Progenitor cell of endocrine pancreas (in vitro differentiated cells): ENCODE measurements at places on chromosomes 12 and 14.

GRCh38 chr14:53247596-53248370 is 94.7 kb upstream of the DDHD1 start:
- no peak for DNase-seq

GRCh38 chr12:72133497-72134055 is 138.6 kb upstream of the TRHDE start:
- no peak for DNase-seq

DNA sequence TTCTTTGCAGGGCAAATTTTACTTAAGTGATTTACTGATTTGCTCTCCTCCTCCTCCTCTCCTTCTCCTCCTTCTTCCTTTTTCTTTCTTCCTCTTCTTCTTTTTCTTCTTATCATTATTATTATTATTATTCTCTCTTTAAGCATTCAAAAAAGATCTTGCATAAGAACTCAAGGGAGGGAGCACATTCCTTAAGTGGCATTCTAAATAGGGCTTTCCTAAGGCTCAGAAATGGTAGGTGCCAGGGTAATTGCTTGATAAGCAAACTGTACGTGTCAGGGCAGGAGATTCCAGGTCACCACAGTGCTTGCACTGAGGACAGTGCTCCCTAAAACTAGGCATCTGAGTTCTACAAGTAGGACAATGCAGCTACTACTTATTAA is 92.4 kb downstream of the SPTSSA start:
- no peak for DNase-seq

DNA sequence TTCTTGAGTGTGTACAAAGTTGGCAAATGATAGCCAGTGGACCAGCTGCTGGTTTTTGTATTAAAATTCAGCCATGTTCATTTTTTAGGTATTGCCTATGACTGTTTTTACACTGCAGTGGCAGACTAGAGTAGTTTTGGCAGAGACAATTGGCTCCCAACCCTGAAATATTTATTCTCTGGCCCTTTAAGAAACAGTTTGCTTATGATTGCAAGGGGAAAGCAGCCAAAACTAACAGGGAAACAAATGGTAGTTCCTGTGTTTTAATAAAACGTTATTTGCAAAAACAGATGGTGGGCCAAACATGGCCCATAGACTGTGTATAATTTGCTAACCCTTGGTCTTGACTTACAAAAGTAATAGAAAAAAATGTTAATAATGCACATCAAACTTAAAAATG is 110.2 kb downstream of the ALX1 start:
- no peak for DNase-seq

- no peak for DNase-seq
These were observed 1.3 kb downstream of the VASH1 start for GRCh38 chr14:76762411-76763095.

GRCh38 chr12:114982760-114983159 is 298.8 kb upstream of the TBX3 start:
- DNase-seq: no peak

GRCh38 chr12:80776706-80777105 is 60.0 kb downstream of the MYF5 start:
- DNase-seq: no peak

GRCh38 chr14:87630846-87631245 is 362.1 kb downstream of the GALC start:
- no peak for DNase-seq

DNA sequence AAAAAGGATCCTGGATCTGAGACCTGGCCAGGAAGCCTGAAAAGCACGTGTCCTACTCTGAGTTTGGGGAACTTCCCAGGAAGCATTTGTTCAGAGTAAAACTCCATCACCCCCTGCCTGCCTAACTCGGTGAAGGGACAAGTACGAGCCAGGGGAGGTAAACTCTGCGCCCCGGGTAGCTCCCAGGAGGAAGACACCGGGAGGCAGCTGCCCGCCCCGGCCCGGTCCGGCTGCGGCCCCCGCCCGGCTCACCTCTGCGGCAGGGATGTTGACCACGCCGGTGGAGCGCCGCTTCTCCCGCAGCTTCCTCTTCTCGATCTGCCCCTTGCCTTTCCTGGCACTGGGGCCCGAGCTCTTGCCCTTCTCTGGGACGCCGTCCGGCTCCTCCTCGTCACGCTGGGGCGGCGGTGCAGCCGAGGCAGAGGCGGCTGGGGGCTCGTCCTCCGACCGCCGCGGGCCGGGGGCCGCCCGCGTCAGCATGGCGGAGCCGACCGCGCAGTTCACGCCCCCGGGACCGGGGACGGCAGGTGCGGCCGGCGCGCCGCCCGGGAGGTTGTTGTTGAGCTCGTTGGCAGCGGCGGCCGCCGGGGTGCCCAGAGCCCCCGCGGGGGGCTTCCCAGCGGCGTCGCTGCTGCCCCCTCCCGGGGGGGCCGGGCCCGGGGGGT is 1.2 kb downstream of the PAWR start:
- peak; percentile 34 for DNase-seq

- no peak for DNase-seq
These were observed 253.8 kb downstream of the RMST start for GRCh38 chr12:97716356-97716755.

GRCh38 chr12:55258303-55258702 is 13.9 kb downstream of the OR6C74 start:
- no peak for DNase-seq

DNA sequence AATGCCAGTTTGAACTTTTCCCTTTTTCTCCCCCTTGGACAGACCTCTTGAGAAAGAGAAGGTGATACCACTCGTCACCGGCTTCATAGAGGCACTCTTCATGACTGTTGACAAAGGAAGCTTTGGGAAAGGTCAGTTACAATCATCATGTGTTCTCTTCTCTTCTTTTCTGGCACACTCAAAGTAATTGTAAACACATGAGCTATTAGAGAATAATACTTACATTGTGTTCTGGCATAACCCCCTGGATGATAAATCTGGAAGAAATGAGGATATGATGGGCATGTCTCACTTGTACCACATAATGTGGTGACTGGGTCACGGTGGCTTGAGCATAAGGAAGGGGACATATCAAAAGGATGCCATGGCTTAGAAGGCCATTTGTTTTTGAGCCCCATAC is 20.0 kb downstream of the UTP20 start:
- no peak for DNase-seq
